ENCODE measurements at places on chromosomes 13 and 19. TPM values are rescaled to one million over a fixed set of nuclear protein-coding genes. Genes with fewer than 3 reads are reported as not detected.
A peak's percentile ranks its signal among the peaks of the same experiment; 100 is the strongest.

GRCh38 chr13:36297366-36298338 is at the start of gene CCDC169:
CCDC169 (minus strand) TSS chr13:36297814; CDS start chr13:36297719, 95 bp downstream.
- peak; percentile 76 for DNase-seq

DNA sequence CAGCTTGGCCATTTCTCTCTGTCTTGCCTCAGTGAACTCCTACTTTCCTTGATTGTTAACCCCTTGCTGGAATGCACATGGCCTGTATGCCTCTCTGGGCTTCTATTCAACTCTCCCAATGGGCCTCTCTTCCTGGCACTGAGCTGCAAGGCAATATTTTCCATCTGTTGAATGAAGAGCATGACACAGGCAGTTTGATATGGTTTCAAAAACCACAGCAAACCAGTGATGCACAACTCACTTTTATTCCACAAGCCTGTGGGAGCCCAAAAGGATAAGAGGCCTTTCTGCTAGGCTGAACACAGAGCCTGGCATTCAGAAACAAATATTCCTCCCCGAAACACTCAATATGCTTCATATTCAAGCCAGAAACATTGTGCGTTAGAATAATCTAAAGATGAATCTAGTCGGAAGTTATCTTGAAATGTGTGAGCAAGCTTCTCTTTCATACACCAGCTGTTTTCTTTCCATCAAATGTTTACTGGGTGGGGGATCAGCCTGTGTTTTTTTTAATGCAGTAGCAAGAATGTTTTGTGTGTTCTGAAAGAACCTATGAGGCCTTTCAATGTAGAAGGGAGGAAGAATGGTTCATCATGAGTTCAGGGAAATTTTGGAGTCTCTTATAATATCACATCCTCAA is 443.1 kb upstream of the SPRY2 start:
- DNase-seq: no peak

- no peak for DNase-seq
These were observed 187.7 kb downstream of the ABCC4 start for GRCh38 chr13:95113601-95114000.

DNA sequence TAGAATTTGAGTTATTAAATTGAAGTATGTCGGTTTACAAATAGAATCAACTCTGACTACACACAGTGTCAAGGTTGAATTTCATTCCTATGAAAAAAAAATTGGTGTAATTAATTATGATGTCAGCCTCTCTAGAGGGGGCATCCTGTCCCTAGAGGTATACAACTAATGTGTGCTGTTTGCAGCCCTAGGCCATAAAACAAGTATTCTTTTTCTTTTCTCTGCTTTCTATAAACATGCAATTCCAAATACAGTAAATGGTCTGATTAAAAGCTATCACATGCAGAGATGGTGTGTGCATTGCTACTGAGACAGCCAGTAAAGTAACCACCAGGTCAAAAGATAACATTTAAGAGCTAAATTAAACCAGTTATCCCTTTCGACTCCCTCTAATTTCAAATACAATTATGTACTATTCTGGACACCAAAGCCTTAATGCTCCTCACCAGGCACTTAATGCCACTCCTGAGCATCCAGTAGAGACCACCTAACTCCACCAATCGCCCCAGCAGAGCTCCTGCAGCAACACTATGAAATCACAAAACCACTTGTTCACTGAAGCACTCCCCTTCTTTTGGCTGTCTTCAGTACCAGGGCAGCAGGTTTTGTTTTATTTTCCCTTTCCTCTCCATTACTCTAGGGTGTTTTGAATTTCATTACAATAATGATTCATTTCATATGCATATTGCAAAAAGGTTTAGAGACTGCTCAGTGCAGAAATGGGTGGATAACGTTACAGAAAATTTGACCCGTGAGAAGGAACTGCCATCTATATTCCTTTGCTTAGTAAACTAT is 426.9 kb downstream of the PCDH9 start:
- DNase-seq: no peak

Gene KIR2DL3
- not detected for total RNA-seq

Gene IRF3
- 135 TPM for total RNA-seq

DNA sequence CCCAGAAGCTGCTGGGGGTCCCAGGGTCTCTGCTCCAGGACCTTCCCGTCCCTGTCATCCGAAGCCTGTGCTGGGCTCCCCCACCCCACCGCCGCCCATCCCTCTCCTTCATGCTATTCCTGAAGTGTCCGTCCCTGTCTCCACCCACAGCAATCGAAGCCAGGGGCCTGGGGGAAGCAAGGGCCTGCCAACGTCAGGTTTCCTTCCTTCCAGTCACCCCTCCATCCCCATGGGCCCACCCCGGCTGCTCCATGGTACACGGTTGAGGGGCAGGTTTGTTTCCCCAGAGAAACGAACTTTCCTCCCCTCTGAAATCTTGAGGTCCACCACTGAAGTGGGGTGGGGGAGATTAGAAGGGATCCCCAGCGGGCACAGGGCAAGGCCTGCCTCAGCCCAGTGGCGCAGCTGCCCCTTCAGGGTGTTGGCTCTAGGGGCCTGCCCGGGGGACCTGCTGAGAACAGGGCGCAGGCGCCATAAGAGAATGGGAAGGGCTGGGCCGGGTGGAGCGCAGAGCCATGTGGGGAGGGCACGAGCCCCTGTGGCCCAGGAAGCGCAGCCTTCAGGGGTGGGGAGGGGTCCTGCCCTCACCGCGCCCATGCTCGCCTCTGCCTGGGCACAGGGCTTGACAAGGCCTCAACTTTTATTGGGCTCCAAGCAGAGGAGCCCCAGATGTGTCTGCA is 16.1 kb downstream of the CEBPG start:
- DNase-seq: no peak

DNA sequence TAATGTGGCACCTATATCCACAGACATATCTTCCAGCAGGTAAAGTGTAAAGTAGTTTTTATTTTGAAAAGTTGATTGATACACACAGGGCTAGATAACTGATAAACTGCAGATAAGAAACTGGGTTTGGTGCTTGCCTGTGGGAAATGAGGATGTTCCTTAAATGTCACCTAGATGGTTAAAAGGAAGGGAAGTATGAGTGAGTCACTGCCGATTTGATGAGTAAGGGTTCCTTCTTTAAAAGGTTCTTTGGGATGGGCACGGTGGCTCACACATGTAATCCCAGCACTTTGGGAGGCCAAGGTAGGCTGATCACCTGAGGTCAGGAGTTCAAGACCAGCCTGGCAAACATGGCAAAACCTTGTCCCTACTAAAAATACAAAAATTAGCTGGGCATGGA is 73.8 kb upstream of the FRY start:
- DNase-seq: no peak

DNA sequence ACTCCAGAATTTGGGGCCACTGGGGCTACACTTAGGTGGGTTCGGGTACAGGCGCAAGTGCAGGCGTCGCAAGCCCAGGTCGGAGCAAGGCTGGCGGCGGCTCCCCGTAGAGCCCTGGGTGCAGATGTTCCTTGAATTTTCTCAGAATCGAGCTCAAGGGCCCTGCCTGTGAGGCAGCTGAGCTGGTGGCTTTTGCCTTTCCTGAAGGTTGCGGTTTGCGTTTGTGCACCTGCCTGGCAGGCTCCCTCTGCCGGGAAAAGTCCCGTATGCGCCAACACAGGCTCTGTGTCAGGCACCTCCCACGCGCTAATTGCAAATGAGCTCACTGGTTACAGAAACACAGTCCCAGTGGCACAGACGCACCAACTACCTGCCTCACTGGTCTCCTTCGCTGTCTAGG is 5.9 kb downstream of the DOHH start:
- peak; percentile 57 for DNase-seq

DNA sequence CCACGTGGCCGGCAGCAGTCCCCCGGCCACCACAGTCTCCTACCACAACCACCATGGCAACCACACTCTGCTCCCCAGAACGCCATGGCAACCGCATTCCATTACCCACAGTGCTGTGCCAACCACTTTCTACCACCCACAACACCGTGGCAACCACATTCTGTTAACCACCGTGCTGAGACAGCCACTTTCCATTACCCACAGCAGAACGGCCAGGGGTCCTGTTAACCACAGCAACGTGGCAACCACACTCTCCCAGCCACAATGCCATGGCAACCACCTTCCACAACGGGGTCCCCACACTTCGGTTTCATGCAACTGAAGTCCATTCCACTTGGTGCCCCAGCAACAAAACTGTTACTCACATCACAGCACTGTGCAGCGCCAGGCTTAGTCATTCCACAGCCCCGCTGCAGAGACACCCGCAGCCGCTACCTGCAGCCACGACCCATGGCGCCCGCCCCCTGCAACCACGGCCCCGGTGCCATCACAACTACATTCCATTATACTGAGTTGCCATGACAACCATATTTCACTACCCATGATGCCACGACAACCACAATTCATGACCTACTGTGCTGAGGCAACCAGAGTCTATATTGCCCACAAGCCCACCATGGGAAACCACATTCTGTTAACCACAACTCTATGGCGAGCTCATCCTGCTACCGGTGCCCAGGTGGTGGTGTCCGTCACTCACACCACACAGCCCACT is 10.0 kb downstream of the DPF1 start:
- peak; percentile 83 for DNase-seq

DNA sequence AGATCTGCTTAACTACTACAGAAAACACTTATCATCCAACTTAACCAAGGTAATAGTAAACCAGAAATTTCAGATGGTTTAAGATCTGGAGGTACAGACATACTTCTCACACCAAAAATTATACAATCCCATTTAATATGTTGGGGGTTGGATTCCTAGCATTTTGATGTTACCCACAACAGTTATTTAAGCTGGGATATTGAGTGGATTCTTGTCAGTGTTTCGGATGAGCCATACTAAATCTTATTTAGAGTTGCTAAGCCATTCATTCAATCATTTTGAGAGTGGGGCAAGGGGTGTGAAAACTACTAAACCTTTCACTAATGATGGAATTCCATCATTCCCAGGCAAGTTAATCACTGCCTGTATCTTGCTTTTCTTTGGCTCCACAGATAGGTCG is 40.6 kb downstream of the KATNAL1 start:
- no peak for DNase-seq

Gene SHISA2
- 0.07 TPM for total RNA-seq

DNA sequence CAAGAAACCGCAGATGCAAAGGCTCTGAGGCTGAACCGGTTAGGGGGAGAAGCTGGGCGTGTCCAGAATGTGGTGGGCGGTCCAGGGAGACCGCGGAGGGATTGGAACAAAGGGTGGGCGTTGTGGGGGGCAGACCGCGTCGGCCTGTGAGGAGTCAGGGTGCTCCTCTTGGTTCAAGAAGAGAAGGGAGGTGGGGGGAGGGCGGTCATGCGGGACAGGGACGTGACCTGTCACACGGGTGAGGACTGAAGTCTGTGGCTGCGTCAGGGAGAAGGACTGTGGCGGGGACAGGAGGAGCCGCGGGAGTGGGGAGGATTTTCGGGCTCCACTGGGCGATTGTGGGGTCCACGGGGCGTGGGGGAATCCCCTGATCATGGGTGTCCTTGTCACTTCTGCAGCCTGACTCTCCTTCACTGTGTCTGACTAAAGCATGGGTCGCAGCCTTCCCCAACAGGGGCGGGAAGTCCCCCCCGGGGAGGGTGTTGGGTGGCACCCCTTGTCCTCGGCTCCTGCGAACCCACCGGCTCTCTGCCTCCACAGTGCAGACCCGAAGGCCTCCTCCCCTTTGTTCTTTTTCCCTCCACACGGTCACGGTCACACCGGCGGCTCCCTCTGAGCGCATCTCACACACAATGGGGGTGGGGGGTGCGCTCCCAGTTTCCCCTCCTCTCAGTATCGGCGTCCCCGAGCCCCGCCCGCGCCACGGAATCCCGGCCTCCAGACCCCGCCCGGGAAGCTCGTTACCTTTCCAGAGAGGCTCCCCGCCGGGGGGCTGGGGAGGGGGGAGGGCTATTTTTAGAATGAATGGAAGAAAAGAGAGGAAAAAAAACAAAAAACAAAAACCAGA is 16.4 kb upstream of the KCNN1 start:
- DNase-seq: peak; percentile 52

Gene ANGPTL8
- total RNA-seq: not detected
